Fibroblast of mammary gland (primary cell): ENCODE measurements at places on chromosomes 12 and 14.

DNA sequence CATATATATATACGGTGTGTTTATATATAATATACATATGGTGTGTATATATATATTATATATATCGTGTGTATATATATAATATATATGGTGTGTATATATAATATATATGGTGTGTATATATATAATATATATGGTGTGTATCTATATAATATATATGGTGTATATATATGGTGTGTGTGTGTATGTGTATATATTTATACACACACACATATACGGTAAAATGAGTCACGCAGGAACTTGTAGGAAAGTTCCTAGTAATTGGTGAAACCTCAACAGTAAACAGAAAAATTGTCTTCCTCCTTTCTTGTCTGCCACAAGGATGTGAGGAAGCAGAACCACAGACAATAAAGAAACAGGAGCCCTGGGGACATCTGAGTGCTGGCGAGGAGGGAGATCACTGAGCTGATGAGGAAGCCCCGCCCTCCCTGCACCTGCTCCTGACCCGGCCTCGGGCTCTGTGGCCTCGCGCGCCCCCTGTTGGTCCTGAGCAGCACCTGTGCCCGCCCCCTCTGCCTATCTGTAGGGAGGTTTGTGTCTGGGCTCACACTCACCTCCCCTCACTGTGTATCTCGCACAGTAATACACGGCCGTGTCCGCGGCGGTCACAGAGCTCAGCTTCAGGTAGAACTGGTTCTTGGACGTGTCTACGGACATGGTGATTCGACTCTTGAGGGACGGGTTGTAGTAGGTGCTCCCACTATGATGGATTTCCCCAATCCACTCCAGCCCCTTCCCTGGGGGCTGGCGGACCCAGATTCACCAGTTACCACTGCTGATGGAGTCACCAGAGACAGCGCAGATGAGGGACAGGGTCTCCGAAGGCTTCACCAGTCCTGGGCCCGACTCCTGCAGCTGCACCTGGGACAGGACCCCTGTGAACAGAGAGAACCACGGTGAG, 1079.4 kb downstream of the TMEM121 start:
- DNase-seq = no peak

GRCh38 chr12:117857632-117858612, 110.9 kb downstream of the KSR2 start:
- DNase-seq = peak; percentile 55

DNA sequence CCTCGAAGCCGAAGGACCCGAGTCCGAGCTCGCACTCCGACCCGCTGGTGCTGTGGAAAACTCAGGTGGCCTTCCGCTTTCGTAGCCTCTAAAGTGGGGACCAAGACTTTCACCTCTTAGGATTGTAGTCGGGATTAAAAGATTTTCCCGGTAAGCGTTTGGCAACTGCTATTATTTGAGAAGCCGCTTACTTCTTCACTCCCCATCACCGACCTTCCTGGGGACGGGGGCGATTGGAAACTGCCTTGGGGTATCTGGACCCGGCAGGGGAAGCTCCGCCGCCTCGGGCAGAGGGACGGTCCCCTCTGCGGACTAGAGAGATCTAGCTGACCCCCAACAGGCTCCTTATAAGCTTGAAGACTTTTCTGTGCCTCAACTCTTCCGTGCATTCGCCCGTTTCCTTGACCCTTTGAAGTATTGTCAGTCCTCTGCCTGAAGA, 659 bp downstream of the TRAFD1 start:
- DNase-seq = no peak

GRCh38 chr14:64554556-64554955, 4.8 kb downstream of the PPP1R36 start:
- no peak for DNase-seq

DNA sequence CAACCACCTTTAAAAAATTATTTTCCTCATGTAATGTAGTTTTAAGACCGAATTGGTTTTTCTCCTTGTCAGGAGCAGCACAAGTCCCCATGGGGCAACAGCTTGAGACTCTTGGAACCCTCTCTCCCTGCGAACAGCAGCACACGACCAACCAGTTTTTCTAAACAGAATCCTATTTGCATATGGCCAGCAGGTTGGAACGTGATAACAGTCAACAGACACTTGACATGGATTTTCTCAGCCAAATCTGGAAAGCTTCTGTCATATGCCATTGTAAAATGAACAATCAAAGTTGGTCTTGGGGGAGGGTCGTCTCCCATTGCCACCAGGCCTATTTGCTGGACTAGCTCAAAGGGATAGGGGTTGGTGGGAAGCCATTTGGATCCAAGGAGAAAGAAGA, 1915.0 kb upstream of the FLRT2 start:
- no peak for DNase-seq

GRCh38 chr12:14193639-14194038, 171.8 kb upstream of the ATF7IP start:
- DNase-seq = no peak

- peak; percentile 98 for DNase-seq
These were observed 81.1 kb downstream of the PELI2 start for GRCh38 chr14:56199095-56199981.

DNA sequence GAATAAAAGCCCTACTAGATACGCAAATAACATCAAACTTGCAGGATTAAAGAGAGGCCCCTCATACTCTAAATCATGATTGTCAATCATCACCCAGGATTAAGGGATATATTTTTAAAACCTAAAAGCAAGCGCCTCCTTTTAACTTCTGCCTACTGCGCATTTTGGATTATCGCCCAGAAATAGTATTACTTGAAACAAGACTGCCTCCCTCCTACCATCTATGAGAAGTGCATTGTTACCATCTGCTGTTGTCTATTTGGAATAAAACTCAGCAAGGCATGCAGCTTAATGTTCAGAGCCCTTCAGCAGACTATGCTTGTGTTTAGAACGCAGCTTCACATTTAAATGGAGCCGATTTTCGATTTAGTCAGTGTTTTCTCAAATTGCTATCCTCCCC, 79.6 kb downstream of the EXOC5 start:
- DNase-seq = peak; percentile 46

- DNase-seq = peak; percentile 52
These were observed 46.0 kb upstream of the MANSC4 start for GRCh38 chr12:27826076-27826475.

DNA sequence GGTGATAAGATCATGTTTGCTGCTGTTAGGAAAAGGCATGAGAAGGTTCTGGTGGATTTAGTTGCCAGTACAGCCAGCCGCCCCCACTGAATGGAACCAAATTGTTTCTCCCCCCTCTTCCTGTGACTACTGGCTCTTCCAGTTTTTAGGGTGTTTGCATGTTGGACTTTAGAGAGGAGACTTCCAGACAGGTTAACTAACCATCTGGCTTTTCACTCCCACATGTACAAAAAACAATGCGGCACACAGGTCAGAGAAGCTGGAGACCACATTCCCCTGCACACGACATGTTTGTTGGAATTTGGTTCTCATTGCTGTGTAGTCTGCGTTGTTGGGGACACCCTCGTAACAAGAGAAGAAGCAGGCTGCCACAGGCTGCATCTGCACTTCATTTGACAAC, 103.9 kb upstream of the TMEM132C start:
- no peak for DNase-seq
